ENCODE measurements at places on chromosomes 13 and 19.
A peak's percentile ranks its signal among the peaks of the same experiment; 100 is the strongest.

DNA sequence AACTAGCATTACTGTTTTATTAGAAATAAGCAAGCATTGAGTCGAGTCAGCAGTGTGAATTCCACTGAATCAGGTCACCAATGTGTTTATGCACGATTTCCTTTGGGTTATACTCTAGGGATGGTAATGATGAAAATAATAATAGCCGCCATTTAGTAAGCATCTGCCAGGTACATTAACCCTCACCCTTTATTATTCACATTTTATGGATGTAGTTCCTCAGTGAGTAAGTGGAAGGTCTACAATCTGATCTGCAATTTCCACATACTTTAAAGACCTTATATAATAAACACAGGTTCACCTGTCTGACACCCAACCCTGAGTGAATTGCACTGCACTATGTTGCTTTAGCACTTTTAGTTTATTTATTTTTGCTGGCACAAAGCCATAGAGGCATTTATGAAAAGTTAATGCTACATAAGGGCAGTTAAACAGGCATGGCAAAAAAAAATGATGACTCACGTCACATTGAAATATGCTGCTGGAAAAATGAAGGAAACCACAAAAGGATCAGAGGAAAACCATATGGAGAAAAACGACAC lies 122.4 kb downstream of the TRPC4 start:
- no peak for DNase-seq

DNA sequence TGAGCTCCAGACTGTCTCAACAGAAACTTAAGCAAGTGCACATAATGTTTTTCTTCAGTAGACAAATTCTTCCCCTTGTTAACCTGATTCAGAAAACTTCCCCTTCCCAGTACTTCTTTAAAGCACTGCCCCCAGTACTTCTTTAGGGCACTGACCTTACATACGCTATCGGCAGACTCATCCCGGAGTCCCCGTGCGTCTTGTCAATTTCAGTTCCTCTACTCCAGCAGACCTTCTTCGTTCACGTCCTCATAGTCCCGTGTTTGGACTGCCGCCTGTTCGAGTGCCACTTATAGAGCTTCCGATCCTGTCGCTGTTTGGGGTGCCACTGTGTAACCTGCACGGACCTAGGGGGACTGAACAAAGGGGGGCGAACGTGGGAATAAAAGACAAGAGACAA lies 29.0 kb downstream of the ZNF627 start:
- no peak for DNase-seq

DNA sequence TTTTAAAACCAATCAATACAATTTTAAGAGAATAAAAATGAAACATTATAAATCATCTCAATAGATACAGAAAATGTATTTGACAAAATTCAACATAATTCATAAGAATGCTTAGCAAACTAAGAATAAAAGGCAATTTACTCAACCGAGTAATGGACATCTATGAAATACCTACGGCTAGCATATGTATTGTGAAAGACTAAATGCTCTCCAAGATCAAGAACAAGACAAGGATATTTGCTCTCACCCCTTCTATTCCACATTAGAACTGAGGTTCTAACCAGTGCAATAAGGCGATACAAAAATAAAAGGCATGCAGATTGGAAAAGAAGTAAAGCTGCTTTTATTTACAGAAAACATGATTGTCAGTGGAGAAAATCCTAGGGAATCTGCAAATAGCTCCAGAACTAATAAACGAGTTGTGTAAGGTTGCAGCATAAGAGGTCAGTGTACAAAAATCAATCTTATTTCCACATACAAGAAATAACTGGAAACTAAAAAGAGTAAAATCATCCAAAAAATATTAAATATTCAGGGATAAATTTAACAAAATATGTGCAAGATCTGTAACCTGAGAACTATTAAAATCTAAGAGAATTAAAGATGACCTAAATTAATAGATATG lies 16.4 kb downstream of the KATNAL1 start:
- DNase-seq, result no peak

- DNase-seq, result no peak
Measured at GRCh38 chr13:99061411-99061810, 83.5 kb upstream of the DOCK9 start.

DNA sequence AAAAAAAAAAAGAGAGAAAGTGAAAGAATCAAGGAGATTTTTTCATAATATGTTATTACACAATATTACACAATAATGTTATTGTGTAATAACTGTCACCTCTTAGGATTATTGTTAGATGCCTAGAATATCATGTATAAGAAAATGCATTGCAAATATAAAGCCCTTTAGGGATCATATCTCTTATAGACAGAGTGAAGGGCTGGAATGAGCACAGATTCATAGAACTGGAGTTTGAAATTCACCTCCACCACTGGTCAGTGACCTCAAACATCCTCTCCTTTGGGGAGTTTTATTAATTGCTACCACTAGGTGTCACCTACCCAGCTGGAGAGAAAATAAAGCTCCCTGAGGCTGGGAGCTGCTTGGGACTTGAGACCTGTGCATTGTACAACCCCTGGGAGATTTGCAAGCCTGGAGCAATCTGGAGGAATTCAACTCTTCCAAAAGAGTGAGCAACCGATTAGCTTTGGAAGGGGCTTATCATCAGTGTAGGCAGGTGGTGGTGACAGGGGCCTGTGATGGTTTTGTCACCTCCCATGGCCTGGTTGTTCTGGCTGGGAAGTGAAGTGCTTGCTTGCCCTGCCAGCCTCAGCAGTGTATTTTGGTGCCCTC lies 30.3 kb upstream of the FRY start:
- no peak for DNase-seq

DNA sequence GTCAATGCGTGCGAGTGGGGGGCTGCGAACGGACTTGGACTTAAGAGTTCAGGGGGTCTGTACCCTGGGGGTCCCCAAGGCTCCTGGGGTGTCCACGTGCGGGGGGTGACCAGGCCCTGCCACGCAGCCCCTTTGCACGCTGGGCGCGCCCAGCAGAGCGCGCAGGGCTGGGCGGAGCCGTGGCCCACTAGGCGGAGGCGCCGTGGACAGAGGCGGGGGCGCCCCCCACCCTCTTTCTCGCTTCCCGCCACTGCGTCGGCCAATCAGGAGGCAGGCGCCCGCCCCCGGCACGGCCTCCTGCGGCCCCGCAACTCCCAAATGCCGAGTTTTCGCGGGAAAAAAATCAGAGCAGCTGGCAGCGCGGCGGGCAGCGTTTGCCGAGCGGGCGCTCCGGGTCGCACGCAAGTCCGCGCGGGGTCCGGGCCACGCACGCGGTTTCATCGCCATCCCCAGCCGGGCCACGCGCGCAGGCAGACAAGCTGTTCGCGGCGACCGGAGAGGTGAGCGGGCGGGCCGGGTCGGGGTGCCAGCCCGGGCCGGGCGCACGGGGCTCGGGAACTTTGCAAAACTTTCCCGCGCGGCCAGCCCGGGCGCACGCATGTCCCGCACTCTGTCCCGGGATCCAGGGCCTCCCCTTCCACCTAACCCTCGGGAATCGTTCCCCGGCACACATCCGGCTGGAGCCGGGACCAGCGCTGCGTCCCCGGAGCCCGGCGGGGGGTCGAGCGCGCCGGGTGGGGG lies at the start of gene UHRF1:
Gene UHRF1 (plus strand): TSS at position 346 of the 741 bp plus-strand sequence. CDS start 1,385 bp downstream, outside the sequence.
- DNase-seq, result peak; percentile 81

GRCh38 chr13:109145631-109146030 lies 516.2 kb downstream of the MYO16 start:
- peak; percentile 8 for DNase-seq

- DNase-seq, result no peak
Measured at GRCh38 chr13:113441661-113442060, 11.6 kb downstream of the ADPRHL1 start.

DNA sequence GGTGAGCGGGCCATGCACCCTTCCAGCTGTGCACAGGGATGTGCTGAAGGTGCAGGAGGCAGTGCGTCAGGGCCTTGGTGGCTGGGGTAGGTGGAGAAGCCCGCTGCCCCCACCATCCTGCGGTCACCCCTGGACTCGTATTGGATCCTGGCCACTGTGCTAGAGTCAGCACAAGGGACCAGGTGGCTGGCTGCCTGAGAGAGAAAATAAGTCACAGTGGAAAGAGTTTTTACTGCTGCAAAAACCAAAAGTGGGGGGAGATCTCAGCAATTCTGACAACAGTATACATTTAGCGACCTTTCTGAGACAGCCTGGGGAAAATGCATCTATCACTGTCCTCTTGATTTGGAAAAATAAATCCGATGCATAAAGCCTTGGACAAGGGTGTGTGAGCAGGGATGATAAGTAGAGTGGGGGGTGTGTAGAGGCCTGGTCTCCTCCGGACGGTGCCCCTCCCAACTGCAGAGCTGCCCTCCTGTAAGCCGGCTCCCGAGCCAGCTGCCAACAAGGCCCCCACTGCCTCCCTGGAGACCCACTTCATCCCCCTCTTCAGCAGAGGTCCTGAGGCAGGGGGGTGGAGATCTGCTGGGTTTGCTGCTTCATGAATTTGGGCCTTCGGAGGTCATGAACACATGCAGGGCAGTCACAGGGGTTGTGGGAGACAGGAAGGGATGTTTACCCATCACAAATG lies 84.2 kb downstream of the SLC7A1 start:
- no peak for DNase-seq

DNA sequence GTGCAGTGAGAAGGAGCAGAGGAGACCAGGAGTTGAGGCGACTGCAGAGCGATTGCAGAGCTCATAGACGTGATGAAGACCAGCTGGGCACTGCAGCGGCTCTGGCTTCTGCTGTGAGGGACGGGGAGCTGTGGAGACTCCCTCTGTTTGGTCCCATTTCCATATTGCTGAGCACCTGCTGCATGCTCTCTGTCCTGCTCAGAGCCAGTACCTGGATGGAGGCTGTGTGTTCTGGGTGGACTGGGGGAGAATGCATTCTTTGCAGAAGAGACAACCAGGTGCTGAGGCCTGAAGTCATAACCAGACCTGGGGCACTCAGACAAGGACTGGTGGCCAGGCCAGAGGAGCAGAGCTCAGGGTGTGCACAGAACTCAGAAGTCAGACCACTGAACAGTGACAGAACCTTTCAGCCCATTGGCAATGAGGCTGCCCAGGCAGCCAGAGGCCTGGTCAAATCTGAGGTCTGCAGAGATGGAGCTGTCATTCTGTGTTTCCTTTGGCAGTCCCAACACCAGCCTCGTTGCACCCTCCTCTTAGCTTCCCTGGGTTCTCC lies 1.3 kb upstream of the A1BG start:
- no peak for DNase-seq

DNA sequence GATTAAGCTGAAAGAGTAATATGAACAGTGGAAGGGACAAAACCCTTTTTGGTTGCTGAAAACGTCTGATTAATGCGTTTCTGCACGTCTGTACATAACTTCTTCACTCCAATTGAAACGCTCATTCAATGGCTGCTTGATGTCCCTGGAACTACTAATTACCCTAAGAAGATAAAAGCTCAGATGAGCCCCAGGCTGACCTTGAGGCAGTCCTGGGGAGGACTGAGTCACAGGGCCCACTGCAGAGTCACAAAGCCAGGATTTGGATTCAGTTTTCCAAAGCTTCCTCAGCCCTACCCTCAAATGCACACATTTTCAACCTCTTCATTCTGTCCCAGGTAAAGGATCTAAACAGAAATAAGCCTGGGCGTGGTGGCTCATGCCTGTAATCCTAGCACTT lies 75.0 kb upstream of the FLT1 start:
- no peak for DNase-seq

DNA sequence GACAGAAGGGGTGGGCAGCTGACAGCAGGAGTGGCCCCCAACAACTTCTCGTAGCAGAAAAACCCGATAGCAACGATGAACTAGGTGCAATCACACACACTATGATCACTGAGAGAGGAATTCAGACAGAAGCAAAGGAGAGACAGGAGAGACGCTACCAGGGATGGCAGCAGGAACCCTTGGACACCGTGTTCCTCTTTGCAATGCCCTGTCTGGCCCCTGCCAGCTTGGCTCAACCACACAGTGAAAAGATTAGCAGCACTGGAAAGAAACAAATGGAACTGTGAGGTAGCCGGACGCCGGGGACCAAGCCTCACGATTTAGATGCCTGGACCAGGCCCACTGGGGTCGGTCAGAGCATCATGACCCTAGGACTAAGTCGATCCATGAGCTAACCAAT lies 23.6 kb downstream of the DCAF15 start:
- no peak for DNase-seq

GRCh38 chr13:75145927-75146326 lies 336.0 kb downstream of the TBC1D4 start:
- DNase-seq, result no peak

DNA sequence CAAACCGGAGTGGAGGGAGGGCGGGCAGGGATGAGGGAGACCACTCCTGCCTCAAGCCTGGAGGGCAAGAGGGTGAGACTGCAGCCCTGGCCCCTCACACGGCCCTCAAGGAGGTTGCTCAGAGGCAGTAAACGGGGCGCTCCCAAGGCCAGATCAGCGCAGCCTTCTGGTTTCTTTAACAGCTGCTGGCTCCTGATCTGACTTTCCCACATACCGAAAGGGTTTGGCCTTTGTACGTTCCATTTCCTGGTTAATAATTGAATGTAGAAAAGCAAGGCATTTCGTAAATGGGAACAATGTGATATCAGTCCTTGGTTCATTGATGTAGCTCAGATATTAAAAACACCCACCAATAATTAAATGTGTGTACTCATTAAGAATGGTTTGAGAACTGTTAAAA lies 71.5 kb downstream of the GGACT start:
- no peak for DNase-seq

DNA sequence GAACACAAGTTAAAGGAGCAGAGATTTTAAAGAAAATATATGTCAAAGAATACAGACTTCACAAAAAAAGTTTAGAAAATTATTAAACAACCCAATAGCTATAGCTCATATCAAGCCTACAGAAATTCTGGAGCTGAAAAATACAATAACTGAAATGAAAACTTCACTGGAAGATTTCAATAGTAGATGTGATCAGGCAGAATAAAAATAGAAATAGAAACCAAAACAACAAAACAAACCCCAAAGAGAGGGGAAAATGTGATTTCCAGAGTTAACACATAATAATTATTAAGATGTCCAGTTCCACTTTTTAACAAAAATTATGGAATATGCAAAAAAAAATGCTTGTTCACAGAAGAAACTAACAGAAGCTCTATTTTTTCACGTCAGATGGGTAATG lies 23.6 kb downstream of the LRRC63 start:
- no peak for DNase-seq

- DNase-seq, result no peak
Measured at GRCh38 chr13:112926003-112926402, 43.0 kb upstream of the MCF2L start.

DNA sequence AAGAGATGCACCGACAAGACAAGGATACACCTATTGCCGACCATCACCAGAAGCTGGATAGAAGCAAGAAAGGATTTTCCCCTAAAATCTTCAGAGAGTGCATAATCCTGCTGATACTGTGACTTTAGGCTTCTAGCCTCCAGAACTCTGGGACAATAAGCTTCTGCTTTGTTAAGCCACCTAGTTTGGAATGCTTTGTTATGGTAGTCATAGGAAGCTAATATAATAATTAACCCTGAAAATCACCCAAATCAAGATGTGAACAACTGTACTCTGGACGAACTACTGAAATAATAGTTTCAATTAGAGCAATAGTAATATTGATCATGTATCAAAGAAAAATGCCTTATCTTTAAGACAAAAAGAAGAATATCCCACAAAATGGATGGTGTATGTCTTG lies 524.6 kb downstream of the EFNB2 start:
- DNase-seq, result no peak

Data from activated CD4-positive, alpha-beta T cell treated with anti-CD3 and anti-CD28 coated beads, Interleukin-2, amount 50 U/mL, for 48 hours (primary cell).